ENCODE measurements at places on chromosomes 16 and 17.

GRCh38 chr16:67459861-67460150, 21.2 kb downstream of the ATP6V0D1 start:
- no peak for DNase-seq

DNA sequence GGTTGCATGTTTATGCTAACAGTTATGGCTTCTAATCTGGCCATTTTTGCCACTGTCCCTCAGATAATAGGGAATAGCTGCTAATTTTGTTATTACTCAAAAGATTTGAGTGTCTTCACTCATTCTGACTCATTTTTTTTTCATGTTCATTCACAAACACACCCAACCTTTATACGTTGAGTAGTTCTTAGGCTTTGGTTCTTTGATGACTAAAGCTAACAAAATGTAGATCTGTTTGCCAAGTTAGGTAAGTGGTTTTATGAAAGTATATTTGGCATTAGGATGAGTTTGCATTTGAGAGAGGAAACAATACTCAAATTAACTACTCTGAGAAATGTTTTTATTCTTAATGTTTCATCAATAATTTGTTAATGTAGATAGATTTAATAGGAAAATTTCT, 3.6 kb downstream of the MAP2K4 start:
- DNase-seq = no peak

- no peak for DNase-seq
These were observed 1.5 kb downstream of the AMZ2 start for GRCh38 chr17:68249354-68249765.

DNA sequence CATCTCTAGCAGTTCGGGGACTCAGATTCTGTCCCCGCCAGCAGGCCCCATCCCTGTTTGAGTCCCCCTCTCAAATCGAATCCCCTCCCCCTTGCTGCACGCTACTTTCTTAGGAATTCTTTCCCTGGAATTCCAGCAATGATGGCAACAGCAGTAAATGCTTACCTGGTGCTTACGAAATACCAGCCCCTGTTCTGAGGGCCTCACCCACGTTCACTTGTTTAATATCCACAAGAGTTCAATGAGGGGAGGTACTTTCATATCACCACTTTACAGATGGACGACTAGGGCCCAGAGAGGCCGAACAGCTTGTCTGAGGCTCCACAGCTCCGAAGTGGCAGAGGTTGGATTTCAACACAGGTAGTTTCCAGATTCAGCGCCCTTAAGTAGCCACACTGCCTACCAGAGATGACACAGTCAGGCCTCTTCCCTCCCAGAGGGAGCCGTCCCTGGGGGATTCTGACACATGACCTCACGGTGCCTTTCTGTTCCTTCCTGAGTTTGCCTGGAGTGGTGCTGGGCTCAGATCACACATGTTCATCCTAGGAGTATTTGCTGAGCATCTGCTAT, 120.7 kb upstream of the GSE1 start:
- no peak for DNase-seq

DNA sequence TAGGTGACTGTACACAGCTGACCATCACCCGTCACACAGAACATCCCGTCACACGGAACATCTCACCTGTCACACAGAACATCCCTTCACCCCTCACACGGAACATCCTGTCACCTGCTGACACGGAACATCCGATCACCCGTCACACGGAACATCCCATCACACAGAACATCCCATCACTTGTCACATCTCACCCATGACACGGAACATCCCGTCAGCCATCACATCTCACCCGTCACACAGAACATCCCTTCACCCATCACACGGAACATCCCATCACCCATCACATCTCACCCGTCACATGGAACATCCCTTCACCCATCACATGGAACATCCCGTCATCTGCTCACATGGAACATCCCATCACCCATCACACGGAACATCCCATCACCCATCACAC, 3.8 kb downstream of the CPNE7 start:
- no peak for DNase-seq

GRCh38 chr16:8293413-8293812, 296.9 kb downstream of the TMEM114 start:
- no peak for DNase-seq

- DNase-seq = peak; percentile 90
These were observed at the start of gene DBF4B for GRCh38 chr17:44708401-44709263. DBF4B (plus strand) TSS chr17:44708665; CDS start chr17:44708821, 156 bp downstream.

- DNase-seq = no peak
These were observed 3.9 kb upstream of the SOX9 start for GRCh38 chr17:72116661-72117521.

DNA sequence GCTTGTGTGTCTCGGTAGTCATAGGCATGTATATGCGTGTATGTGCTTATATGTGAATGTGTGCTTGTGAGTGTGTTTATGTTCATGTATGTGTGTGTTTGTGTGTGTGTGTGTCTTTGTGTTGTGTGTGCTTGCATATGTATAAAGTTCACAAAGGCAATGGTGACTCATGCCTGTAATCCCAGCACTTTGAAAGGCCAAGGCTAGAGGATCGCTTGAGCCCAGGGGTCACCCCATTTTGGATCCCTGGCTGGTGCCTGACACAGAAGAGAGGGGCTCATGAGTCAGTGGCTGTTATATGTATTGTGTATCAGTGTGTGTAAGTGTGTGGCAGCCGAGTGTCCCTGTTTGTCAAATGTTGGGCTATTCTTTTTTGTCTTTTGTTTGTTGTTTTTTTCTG, 69.3 kb downstream of the ABCC1 start:
- DNase-seq = no peak

GRCh38 chr17:1229349-1229899, 40.8 kb upstream of the BHLHA9 start:
- DNase-seq = no peak

DNA sequence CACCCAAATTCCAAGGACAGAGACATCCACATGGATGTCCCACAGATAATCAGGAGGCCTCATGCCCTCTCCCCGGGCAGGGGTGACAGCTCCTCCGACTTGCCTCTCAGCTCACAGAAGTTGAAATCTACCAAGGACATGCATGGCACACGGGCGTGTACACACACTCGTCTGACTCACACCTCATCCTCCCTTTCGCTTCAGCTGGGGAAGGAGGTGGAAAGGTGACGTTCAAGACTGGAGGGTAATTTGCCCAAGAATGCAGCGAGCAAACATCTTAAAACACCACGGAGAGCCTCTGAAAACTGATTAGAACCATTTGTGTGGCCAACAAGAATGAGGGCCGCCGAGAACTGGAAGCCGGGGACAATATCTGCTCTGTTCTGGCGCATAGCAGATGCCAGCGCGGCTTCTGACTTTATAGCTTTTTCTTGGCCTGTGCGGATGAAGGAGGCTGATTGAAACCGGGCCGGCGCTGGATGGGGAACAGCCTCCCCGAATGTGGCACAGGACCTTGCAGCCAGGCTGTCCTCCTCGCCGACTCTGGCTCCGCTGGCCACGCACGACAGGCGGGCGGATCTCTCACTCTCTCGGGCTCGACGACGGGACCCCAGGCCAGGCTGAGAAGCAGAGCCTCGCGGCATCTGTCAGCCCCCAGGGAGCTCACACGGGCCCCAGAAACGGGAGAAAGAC, 100.9 kb downstream of the C16orf95 start:
- DNase-seq = no peak

- DNase-seq = no peak
These were observed 252.0 kb upstream of the KIF2B start for GRCh38 chr17:53570731-53571130.

GRCh38 chr16:58494981-58495520, 4.9 kb upstream of the NDRG4 start:
- peak; percentile 89 for DNase-seq

- no peak for DNase-seq
These were observed 1.0 kb upstream of the ANKRD40CL start for GRCh38 chr17:50768346-50768761.

DNA sequence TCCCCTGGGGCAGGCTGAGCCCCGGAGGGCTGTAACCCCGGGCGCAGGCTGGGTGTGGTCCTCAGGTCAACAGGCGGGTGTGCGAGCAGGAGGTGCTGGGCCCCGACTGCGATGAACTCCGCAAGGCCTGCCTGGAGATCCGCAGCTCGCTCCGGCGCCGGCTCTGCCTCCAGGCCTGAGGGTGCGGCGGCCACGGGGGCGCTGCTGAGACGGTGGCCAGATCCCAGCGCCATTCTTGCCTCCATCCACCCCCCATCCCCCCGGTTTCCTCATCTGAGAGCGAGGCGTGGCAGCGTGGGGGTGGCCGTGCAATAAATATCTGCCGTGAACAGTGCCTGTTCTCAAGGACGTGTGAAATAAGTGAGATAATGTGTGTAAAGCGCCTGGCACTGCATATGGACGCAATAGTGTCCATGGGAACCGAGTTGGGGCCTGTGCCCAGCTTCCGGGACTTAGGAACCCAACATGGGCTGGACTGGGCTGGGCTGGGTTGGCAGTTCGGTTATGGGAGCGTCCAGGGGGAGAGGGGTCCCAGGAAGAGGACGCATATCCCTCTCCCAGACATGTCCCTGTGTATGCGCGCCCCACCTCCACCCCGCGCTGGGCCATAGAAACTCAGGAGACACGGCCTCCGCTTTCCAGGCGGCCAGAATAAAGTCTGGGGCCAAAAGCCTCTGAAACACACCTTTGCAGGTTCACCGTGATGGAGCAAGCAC, 15.0 kb downstream of the ZNF213 start:
- no peak for DNase-seq

GRCh38 chr17:27471321-27472269, 15.3 kb downstream of the KSR1 start:
- no peak for DNase-seq

DNA sequence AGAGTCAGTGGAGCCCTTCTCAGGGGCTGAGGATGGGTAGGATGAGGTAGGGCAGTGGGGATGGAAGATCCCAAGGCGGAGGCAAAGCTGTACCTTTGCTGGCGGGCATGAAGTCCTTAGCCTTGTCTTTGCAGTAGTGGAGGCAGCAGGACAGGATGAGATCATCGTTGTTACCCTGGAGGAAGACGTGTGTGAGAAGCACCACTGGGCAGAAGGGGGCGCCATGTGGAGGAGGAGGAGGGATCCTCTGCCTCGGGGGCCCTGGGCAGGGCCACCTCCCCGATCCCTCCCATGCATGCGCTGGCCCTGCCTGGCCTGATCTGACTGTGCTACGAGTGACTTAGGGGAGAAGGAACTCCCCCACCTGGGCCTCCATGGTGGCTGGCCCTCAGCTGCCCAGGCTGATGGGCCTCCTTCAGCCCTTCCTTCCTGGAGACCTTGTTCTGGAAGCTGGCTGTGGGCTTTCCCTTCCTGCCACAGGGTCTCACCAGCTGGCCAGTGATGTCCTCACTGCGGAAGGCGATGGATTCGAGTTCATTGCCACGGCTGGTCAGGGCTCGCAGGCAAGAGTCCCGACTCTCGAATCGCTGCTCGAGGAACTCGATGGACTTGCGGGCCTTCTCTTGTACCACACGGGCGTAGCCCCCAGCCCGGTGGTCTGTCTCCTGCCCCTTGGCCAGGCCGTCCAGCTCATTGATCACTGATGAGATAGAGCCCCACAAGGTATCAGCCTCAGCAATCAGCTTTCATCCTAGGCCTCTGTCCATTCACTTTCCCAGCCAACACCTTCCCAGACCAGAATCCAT, 10.3 kb downstream of the HIC1 start:
- DNase-seq = no peak

DNA sequence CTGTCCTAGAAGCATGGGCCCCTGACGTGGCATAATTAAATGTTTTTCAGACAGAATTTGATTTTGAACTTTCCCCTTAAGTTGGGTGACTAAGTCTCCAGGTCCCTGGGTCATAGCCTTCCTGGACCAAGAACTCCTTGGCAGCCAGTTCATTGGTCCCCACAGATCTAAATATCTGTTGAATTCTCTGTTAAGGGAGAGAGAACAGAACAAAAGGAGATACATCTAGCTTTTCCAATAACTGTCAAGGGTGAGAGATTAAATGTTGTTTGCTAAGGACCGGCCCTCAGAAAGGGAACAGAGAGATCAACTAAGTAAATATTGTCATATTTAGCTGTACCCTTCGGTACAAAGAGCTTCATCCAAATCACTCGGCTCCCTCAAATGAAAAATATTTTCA, 78.2 kb upstream of the NOL11 start:
- no peak for DNase-seq

DNA sequence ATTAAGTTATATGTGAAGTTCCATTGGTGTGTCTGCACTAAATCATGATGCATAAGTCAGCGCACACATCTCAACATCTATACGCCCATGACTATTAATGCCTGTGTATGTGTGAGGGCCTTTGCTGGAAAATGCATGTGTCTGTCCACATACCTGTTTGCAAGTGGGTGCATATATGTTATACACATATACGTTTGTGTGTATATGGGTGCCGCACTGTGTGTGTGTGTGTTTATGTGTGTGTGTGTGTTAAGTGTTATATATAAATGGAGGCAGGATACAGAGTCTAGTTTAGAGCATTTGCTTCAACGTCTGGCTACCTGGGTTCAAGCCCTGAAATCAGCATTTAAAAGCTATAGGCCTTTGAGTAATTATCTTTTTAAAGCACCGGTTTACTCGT, 19.5 kb downstream of the GP2 start:
- DNase-seq = no peak

- no peak for DNase-seq
These were observed 62.1 kb upstream of the ADAMTS18 start for GRCh38 chr16:77496934-77497333.

DNA sequence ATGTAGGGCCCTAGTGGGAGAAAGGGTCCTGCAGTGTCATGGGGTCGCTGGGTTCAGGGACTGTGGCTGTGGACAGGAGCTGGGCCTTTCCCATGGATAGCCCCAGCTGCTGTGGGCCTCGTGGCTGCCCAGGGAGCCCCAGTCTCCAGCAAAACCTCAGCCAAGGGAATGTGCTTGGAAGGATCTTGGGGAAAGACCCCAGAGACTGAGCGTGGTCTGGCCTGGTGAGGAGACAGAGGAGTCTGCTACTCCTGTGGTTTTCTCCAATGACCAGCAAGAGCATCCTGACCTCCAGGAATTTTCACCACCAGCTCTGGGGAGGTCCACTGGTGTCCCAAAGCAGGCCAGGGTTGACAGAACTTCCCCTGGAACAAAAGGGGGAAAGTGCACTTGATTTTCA, 42.3 kb downstream of the RNF112 start:
- DNase-seq = no peak

GRCh38 chr16:4365014-4365406, 6.6 kb upstream of the VASN start:
- no peak for DNase-seq

- DNase-seq = no peak
These were observed 136.3 kb downstream of the KCNJ12 start for GRCh38 chr17:21512307-21513011.

DNA sequence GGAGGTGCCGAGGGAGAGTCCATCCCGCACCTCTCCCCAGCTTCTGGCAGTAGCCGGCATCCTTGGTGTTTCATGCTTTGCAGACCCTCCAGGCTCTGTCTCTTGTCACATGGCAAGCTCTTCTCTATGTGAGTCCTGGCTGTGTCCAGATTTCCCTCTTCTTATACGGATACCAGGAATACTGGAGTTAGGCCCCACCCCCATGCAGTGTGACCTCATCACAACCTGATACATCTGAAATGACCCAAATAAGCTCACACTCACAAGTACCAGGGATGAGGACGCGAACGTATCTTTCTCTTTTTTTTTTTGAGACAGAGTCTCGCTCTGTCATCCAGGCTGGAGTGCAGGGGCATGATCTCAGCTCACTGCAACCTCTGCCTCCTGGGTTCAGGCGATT, 23.3 kb downstream of the TRAP1 start:
- no peak for DNase-seq

GRCh38 chr17:74597069-74597790, 5.1 kb upstream of the CD300LD start:
- DNase-seq = no peak
